LoVo (cell line): ENCODE measurements at places on chromosomes 5 and 9.

DNA sequence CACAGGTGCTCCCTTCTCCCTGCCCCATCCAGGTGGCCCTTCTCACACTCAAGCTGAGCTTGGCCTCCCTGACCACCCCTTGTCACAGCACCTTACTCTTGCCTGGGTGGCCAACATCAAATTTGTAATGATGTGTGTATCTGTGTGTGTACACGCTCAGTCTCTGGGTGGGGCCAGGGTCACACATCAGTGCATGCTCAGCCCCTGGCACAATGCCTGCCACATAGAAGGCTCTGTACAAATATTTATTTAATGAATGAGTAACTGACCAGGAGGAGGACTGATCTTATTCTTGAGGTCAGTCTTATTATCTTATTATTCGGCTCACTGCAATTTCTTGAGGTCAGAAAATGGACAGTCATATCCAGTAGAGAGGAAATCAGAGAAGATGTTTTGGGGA, 41.3 kb upstream of the HAND1 start:
- DNase-seq: peak; percentile 67

DNA sequence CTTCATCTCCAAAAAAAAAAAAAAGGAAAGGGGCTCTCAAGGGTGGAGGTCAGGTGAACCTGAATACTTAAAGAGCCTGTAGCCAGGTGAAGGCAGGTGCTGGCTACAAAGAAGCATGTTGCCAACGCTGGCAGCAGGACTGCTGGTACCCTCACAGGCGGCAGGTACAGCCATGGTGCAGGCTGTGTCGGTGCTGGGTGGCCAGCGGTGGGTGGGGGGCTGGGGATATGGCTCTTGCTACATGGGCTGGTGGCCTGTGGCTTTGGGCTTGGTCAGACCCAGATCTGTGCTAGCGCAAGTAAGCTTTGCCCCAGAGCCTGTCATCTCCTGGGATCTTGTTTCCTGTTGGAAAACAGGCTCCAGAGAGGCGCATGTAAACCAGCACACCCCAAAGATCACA, 86.3 kb upstream of the PHYKPL start:
- no peak for DNase-seq

- DNase-seq: no peak
Observed at GRCh38 chr9:1910269-1910811, 104.8 kb upstream of the SMARCA2 start.

- no peak for DNase-seq
Observed at GRCh38 chr5:146410272-146410671, 36.9 kb upstream of the TCERG1 start.

DNA sequence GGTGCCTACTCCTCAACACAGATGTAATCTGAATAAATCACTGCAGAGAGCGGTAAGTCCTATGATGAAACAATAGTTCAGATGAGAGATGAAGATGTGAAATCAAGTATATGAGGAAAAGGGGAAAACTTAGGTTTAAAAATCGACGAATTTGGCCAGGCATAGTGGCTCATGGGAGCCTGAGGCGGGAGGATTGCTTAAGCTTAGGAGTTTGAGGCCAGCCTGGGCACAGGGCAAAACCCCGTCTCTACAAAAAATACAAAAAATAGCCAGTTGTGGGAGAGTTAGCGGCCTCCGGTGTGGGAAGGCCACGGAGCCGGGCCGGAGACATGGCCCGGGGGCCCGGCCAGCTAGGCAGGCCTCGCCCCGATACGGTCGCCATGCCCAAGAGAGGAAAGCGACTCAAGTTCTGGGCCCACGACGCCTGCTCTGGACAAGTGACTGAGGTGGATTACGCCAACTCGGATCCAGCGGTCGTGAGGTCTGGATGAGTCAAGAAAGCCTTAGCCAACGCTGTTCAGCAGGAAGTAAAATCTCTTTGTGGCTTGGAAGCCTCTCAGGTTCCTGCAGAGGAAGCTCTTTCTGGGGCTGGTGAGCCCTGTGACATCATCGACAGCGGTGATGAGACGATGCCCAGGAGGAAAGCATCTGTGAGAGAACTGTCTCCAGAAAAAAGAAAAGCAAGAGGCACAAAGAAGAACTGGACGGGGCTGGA, 62.8 kb upstream of the SUB1 start:
- DNase-seq: no peak

DNA sequence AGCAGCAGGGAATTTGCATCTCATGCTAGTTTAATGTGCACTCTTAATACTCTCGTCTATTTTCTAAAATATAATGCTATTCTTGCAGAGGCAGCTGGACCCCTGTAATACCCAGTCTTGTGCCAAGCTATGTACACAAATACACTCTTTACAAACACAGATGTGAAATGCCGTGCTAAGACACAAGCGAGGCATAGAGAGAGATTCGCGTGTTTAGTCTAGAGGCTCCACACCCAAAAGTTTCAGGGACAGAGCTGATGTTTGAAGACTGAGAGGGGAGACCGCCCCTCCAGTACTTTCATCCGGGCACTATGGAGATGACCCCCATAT, 1.2 kb downstream of the DPYSL3 start:
- DNase-seq: no peak

GRCh38 chr5:142946547-142947426, 176.6 kb downstream of the ARHGAP26 start:
- no peak for DNase-seq

- DNase-seq: no peak
Observed at GRCh38 chr9:87233899-87234455, 263.7 kb upstream of the DAPK1 start.

DNA sequence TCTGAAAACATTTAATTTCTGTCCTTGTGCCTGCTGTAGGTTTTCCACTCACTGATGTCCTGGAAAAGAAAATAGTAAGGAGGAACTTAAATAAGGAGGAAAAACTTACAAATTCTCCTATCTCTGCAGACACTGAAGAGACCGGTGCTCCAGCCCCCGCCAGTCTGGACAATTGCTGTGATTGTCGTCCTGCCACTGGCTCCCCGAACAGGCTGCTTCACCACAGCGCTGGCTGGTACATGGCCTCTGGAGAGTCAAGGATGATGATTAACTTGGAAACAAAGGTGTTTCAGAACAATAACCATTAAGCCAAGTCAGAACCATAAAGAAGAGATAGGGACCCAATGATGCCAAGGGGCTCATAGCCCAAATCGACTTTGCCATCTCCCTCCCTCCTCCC, 7.3 kb downstream of the PLAC8L1 start:
- DNase-seq: no peak

- no peak for DNase-seq
Observed at GRCh38 chr9:401223-401622, 186.6 kb downstream of the DOCK8 start.

DNA sequence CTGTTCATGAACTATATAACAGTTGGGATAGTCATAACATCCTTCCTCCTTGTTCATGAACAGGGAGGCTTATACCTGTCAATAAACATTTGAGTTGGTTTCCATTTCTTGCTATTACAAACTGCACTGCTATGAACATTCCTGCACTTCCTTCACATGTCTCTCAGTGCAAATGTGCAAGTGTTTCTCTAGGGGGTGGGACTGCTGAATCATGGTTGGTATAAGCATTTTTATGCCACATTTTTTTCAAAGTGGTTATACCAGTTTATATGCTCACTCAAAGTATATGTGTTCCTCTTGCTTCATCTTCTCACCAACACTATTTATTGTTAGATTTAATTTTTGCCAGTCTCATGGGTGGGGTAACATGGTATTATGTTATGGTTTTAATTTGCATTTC, 25.8 kb upstream of the TPD52L3 start:
- DNase-seq: peak; percentile 30

GRCh38 chr5:35405938-35406337, 175.7 kb upstream of the PRLR start:
- no peak for DNase-seq

- no peak for DNase-seq
Observed at GRCh38 chr5:157562111-157562581, 13.4 kb downstream of the ADAM19 start.

DNA sequence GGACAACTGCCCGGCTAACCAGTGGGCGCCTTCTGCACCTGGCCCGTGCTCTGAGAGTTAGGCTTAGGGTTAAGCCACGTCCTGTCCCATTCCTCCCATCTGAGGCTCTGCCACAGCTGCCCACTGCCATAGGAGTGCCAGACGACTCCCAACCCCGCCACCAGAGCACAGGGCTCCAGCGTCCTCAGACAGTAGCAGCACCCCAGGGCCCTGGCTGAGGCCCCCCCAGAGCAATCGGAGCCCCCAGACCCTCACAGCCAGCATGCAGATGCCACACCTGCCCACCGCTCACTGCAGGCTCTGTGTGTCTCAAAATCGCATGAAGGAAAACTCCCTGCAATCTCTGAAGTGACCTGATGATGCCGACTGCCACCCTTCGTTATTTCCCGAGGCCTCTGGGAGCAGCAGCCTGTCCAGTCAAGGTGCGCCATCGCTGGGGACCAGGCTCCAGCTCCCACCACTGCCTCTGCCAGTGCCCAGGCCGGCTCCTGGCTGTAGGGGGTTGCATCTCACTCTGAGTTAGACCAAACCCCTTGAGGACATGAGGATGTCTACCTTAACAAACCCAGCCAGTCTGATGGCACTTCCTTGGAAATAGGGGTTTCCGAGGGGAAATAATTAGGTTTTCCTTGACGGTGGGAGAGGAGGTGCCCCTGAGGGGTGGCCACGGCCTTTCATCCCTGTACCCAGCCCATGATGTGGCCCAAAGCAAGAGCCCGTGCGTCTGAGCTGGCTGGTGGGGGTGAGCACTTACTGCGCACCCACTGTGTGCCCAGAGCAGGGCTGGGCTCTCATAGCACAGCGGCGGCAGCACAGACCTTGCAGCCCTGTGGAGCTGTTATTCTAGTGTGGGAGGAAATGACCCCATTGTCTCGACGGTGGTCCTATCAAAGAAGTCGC, 58.0 kb upstream of the RNF130 start:
- no peak for DNase-seq

GRCh38 chr5:54325610-54326311, 15.4 kb upstream of the ARL15 start:
- no peak for DNase-seq

GRCh38 chr9:118331622-118332045, 627.4 kb downstream of the TLR4 start:
- no peak for DNase-seq

- DNase-seq: peak; percentile 41
Observed at GRCh38 chr5:142922223-142922952, 152.2 kb downstream of the ARHGAP26 start.

GRCh38 chr9:130934246-130934645, 4.8 kb downstream of the FIBCD1 start:
- DNase-seq: no peak

DNA sequence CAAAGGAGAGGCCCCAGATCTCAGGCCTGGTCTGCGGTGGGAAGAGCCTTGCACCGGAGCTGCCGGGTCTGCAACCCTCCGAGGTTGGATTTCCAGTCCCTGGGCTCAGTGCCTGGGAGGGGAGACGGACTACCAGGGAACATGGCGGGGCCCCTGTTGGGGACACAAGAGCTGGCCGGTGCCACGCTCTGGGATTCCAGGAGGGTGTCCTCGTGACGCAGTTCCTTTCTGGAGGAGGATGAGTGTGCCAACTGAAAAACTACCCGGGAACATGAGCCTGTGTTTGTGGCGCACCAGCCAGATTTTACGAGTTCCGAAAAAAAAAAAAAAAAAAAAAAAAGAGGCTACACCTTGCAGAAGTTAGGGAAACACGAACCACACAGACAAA, 9.0 kb downstream of the NRARP start:
- DNase-seq: no peak

- DNase-seq: no peak
Observed at GRCh38 chr5:91591076-91591475, 208.0 kb upstream of the ARRDC3 start.

DNA sequence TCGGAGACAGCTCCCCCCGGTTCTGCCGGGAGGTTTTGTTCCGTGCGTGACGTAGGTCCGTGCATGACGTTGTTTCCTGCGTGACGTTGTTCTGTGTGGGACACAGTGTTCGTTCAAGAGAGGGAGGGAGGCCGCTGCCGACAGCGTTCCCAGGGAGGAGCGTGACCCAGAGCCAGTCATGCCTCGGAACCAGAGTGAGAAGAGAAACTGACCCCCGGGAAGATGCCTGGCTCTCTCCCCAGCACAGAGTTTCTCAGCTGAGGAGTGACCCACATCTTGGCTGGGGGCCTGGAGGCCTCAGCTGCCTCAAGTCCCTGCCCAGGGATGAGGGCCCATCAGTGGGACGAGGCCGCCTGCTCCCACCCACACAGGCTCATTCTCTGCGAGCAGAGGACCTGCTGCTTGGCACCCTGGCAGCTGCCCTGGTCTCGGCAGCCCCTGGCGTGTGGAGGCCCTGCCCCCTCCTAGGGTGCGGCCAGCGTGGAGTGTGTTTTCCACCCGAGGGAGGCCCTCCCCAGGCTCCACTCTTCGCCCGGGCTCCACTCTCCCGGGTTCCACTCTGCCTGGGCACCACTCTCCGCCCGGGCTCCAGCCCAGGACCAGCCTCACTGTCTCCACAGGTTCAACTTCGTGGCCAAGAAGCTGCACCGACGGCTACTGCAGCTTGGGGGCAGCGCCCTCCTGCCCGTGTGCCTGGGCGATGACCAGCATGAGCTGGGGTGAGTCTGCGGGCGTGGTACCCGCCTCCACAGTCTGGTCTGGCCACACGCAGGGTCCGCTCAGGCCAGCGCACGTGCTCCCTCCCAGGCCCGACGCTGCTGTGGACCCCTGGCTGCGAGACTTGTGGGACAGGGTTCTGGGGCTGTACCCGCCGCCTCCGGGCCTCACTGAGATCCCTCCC, 7.9 kb downstream of the NDOR1 start:
- DNase-seq: no peak
